Suppressor macrophage (primary cell): ENCODE measurements at places on chromosomes 1 and 21.
A peak's percentile ranks its signal among the peaks of the same experiment; 100 is the strongest.

GRCh38 chr1:117605164-117605773 lies 579 bp upstream of the TENT5C start:
- no peak for DNase-seq

DNA sequence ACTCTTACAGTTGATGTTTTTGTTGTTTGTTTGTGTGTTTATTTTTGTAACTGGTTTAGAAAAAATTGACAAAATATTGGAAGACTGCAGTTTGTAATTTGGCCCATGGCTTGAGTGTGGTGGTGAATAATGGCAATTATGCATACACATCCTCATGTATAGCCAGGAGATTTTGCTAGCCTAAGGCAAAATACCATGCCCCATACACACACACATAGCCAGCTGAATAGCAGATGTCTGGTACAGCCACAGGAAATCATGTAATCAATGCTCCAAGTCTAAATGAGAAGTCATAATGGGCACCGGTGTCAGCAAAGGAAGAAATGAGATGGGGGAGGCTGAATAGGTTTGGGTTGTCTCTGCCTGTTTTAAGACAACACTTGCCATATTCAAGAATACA lies 135.2 kb upstream of the COA6 start:
- no peak for DNase-seq

GRCh38 chr1:152220166-152221163 lies 3.5 kb downstream of the HRNR start:
- no peak for DNase-seq

DNA sequence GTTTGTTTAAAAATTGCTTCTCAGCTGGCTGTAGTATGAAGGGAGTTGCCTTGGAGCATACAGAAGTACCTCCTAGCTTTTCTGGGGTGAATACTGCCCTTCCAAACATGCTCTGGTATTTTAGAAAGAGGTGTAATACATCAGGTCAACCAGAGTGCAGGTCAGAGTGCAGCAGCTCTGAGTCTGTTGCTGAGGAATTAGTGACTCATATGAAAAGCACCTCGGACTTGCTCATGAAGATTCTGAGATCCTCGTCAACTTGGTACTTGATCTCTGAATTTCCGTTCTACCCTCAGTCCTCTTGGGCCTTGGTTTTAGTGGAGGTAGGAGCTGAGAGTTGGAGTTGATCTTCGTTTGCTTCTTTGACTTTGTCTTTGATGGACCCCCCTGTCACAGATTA lies 67.3 kb downstream of the NOS1AP start:
- DNase-seq = no peak

DNA sequence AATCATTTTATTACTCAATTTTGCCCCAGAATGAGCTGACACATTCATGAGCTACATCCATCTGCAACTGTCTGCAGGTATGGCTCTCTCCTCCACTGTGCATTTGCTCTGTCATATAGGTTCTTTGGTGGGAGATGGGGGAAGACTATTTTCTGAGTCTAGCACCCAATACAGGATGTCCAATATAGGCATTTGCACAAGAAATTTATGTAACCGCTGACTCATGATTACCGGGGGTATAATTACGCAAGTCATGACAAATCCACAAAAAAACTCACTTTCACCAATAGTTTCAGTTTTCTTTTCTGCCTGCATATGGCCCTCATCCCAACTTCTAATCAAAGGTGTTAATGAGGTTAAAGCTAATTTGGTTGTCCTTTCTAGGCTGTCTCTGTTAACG lies 17.5 kb upstream of the VSIG8 start:
- DNase-seq = peak; percentile 81

GRCh38 chr1:150895618-150896017 lies 8.7 kb downstream of the CTXND2 start:
- DNase-seq = no peak

- no peak for DNase-seq
Observed at GRCh38 chr1:109060707-109061106, 15.1 kb downstream of the TAF13 start.
